Activated CD4-positive, CD25-positive, alpha-beta regulatory T cell (primary cell): ENCODE measurements at places on chromosomes 5 and 9.

GRCh38 chr5:152185547-152186245 is 219.4 kb downstream of the NMUR2 start:
- no peak for DNase-seq

DNA sequence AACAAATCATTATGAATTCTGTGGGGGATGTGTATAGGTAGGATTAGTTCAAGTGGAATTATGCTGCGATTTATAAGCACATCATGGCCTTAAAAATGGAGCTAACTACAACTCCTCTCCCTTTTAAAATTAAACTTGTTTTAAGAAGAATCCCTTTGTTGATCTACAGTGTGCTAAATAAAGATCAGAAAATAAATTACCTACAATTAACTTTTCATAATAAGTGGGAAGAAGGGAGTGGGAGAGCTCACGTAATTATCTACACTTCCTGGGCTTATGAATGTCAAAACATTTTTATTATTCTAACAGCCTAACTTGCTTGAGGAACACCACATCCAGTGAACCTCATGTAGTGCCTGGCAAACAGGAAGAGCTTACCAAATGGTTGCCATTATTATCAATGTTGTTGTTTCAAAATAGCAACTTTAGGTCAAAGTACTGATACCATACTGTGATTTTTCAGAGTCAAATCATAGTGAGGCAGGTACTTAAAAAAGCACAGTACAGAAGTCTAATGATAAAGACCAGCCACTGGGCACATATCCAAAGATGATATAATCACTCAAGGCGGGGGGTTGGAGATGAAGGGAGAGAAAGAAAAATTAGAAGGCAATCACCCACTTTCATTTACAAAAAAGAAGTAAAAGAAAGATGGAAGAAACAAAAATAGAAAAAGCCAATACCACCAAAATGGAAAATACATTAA is 174.0 kb downstream of the RAPGEF6 start:
- no peak for DNase-seq

DNA sequence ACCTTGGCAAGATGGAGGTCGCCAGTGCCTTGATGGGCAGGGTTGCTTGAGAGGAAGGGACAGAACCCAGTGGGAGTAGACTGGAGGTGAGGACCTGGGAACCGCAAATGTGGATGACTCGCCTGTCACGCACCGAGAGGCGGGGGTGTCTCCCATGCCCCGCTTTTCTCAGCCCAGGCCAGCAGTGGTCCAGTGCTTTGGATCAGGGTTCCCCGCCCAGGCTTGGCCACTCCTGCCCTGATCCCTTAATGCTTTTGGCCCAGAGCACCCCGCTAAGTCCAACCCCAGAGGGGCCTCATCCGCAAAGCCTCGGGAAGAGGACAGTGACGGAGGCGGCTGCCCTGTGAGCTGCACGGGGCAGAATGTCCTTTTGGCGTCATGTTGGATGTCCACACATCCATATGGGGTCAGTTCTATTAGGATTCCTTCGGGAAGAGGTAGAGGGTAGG is 2.4 kb downstream of the MRPS2 start:
- DNase-seq = no peak

- DNase-seq = no peak
These were observed 644 bp downstream of the NIM1K start for GRCh38 chr5:43192558-43193180.

DNA sequence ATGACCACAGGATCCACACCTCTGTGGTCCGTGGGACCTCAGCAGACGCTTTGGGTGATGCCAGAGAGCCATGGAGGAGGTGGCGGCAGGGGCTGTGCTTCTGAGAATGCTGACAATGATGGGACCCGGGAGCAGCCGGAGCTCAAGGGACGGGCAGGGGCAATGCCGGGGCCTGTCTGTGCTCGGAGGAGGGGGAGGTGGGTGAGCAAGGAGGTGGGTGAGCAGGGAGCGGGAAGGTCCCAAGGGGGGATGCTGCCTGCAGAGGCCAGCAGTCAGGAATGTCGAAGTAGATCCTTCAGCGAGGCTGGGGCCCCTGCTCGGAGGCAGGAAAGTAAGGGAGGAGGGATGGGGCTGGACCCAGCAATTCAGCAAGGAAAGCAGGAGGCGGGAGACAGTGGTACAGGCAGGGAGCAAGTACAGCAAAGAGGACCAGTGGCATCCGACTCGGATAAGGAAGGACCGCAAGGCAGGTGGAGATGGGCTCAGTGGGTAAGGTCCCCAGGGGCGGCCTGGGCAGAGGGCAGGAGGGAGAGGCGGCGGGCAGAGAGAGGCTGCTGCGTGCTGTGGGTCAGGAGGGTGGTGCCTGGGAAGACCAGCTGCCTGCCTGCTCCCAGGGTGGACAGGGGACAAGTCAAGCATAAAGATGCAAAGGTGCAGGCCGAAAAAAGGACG is 49.0 kb downstream of the ADAMTS2 start:
- no peak for DNase-seq
